ENCODE measurements at places on chromosomes 11 and 22. TPM values are rescaled to one million over a fixed set of nuclear protein-coding genes. Genes with fewer than 3 reads are reported as not detected.

DNA sequence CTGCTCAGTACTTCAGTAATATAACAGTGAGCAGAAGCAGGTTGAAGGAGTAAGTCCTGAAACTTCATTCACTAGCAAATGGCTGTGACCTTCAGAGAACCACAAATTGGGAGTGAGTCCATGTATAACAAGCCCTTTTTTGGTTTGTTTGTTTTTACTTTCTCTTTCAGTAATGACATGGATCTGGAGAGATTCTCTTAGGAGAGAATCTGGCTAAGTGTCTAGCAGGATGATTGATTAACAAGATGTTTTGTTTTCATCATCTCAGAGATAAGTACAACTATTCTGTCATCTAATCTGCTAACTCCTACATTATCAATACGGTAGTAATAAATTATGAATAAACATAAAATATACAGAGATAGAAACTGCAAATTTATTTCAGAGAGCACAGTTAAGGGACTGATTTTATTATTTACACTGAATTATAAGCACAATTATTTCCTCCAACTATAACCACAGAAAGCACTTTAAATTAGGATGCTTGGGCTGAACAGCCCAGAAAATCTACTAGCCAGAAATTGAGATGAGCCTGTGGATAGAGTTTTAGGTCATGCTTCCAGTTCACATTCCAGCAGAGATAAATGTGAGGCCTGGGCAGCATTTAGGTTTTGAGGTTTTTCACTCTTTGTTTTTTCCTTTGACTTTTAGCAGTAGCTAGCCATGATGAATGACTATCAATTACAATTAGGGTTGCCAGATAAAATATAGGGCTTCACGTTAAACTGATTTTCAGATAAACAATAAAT lies 429.3 kb upstream of the FAT3 start:
- DNase-seq: no peak

DNA sequence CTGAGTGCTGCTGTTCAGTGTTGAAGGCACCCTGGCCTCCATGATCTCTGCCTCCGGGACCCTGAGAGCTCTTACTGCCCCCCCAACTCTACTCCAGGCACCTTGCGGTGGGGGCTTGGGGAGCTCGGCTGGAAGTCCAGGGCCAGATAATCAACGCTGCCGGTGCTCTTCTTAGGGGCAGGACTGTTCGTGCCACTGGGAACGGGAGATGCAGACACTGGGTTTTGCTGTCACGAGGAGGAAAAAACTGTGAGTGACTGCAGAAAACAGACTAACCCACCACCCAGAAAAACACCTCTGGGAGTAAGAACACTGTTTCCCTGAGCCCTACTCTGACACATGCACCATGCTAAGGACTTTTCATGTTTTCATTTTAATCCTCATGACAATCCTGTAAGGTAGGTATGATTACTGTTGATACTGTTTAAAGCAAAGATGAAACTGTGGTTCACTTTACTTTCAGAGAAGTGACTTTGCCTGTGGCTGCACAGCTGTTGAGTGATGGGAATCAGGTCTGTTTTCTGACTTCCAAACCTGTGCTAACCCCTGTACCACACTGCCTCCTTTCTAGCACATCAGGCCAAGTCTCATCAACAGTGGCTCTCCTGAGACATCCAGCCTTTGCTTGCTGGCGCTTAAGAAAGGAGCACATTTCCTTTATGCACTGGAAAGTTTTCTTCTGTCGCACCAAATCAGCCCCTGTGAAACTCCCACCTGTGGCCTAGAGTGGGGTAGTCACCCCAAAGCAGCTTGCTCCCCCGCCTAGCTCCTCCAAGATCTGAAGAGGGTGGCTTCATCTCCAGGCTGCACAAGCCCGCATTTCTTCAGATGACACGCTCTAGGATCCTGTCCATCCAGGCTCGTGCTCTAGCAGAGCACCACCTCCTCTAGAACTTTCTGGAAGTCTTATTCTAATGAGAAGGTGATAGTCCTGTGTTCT lies 31.8 kb downstream of the USP35 start:
- peak; percentile 60 for DNase-seq

DNA sequence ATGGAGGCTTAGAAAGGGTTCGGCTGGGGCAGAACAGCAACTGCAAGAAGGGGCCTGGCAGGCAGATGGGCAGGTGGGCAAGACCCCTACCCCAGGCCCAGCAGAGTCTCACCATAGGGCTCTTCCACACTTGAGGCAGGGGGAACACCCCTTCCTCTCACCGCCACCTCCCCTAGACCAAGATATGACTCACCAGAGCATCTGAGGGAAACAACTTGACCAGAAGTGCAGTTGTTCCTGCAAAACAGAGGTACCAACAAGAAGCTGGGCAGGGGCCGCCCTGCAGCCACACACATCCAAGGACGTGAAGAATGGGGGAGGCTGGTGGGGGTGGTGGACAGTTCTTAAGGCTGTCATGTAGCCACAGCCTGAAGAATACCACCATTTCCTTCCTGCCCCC lies 10.9 kb downstream of the TMPRSS5 start:
- no peak for DNase-seq

GRCh38 chr11:119685111-119685746 lies 43.8 kb downstream of the NECTIN1 start:
- no peak for DNase-seq

DNA sequence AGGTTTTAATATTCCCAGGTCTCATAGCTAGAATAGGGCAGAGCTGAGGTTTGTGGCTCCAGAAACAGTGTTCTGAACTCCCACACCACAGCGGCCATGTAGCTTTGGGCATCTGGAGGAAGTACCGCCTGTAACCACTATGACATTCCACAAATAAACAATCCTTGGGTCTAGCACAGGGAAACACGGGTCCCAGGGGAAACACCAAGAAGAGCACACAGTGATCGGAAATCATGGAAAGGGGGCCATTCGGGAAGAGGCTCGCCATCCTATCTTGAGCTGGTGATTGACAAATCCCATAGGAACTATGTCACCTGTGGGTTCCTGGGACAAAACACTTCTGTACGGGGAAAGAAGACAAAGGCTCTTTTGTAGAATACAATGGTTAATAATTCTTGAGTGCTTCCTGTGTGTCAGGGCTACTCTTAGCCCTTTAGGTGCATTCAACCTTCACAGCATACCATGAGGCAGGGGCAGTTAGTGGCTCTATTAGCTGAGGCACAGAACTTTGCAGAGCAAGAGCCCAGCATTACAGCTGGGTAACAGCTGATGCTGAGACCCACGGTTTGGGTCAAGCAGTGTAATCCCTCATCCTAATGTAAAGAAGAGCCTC lies 514.2 kb downstream of the NTM start:
- DNase-seq: no peak

DNA sequence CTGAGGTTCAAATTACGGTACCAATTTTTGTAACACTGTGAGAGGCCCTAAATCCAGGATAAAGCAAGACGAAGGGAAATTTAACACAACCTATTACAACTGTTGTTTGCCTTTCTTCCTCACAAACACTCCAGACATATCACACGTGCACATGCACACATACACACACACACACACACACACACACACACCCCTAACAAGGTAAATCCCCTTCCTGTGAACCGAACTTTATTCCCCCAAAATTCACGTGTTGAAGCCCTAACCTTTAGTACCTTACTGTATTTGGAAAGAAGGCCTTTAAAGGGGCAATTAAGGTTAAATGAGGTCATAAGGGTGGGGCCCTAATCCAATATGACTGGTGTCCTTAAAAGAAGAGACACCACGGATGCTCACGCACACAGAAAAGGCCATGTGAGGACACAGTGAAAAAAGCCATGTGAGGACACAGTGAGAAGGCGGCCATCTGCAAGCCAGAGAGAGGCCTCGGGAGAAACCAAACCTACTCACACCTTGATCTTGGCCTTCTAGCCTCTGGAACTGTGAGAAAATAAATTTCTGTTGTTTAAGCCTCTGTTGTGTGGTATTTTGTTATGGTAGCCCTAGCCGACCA lies 1.8 kb downstream of the SERGEF start:
- DNase-seq: no peak

DNA sequence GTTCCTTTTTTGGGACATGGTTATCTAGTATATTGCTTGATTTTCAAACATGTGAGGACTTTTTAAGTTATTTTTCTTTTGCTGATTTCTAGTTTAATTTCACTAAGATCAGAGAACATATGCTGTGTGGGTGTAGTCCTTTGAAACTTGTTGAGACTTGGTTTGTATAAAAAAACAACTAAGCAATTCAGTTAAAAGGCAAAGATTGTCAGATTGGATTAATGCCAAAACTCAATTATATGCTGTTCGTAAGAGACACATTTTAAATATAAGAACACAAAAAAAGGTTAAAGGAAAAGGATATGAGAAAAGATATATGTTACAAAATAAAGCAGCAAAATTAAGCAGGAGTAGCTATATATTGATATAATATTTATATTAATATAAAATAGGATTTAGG lies 17.8 kb upstream of the RRM1 start:
- DNase-seq: no peak

GRCh38 chr22:24095826-24096757 lies 85.0 kb downstream of the CABIN1 start:
- peak; percentile 32 for DNase-seq

DNA sequence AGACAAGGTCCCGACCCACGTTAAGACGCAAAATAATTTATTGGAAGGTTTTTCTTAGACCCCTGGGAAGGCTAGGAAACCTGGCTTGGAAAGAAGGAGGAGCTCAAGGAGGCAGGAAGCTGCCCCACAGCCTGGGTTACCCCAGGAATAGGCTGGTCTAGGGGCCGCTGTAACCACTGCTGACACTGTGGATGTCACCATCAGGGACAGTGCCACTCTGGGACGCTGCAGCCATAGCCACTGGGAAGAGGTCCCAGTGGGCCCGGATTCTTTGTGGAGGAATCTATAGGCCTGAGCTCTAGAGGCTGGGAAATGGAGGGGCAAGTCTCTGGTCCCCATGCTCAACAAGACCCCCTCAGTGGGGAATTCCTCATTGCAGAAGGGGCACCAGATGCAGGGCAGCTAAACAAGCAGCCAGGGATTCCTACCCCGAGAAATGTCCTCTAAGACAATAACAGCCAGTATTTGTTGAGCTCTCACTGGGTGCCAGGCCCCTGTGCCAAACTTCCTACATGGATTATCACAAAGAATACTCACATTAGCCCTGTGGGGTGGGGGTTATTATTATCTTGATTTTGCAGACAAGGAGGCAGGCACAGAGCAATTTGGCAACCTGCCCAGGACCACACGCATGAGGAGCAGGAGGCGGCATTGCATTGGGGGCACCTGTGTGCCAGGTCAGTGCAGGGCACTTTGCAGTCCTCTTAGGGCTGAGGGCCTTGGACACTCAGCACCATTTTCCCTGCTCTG lies 19.5 kb upstream of the CHKA start:
- no peak for DNase-seq

DNA sequence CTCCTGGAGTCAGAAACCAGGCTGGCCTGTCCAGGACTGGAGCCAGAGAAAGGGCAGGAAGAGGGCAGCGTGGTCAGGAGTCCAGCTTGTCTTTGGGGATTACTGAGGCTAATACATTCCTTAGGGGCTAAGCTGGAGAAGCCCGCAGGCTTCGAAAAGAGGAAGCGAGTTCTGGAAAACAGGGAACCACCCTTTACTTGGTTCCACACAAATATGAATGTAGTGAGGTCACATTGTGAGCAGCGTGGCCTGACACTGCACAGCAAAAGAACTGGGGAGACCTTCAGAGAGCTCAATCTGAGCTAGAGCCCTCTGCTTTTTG lies 132.3 kb downstream of the CEP164 start:
- no peak for DNase-seq

DNA sequence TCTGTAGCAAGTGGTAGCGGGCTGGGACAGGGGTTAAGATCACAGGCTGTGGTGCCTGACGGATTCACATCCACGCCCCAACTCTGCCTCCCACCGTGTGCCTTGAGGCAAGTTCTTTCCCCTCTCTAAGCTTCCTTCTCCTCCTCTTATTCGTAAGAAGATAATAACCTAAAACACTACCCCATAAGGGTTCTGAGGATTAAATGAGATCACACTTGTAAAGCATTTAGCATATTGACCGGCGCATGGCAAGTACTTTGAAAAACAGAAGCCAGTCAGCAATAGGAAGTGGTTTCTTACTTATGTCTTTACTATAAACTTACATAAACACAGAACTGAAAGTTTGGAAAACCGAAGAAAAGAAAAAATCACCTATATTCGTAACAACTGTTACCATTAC lies 15.5 kb upstream of the LMO2 start:
- DNase-seq: no peak

DNA sequence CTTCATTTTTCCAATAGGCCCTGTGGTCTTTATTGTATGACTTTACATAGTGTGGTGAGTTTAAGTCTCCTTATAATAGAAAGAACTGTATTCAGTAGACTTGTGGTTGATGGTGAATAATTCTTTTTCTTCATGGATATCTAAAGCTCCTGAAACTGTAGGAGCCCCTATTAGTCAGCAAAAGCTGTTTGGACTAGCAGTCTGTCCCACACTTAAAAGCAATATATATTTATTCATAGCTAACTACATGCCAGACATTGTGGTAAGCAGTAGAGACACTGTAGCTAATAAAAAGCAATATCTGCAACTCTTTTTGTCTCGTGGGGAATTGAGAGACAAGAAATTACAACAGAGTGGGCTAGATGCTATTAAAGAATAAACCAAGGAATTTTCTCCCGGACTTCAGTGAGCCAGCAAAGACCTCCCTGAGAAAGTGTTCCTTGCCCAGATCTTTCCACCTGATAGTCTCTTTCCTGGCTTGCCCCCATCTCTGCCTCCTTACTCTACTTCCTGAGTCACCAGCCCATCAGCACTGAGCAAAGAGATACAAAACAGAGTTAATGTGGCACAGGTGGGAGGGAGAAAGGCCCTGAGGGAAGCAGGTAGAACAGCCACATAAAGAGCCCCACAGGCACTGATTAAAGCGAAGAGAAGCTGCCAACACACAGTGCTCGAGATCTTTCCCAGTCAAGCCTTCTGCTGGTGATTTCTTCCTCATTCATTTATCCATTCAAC lies 1.4 kb upstream of the OR52W1 start:
- no peak for DNase-seq

Gene DUSP8
- total RNA-seq: 4.8 TPM

Gene RAB36
- total RNA-seq: 2.7 TPM

Gene DDI1
- total RNA-seq: not detected

Gene MALAT1
- 11,462 TPM for total RNA-seq

Gene PGA5
- not detected for total RNA-seq

Gene CHRM1
- 2.5 TPM for total RNA-seq

Gene SLC29A2
- total RNA-seq: 4.7 TPM

Data from suprapubic skin (tissue), 4 donors.